ENCODE measurements at places on chromosomes 3 and 15.
A peak's percentile ranks its signal among the peaks of the same experiment; 100 is the strongest.

GRCh38 chr3:182292591-182292990, 500.7 kb upstream of the ATP11B start:
- DNase-seq = no peak

- no peak for DNase-seq
Measured at GRCh38 chr3:18144571-18144970, 280.6 kb downstream of the SATB1 start.

GRCh38 chr15:100394736-100395440, 53.1 kb upstream of the ADAMTS17 start:
- DNase-seq = no peak

- DNase-seq = no peak
Measured at GRCh38 chr3:170220871-170221270, 1.4 kb upstream of the PRKCI start.

DNA sequence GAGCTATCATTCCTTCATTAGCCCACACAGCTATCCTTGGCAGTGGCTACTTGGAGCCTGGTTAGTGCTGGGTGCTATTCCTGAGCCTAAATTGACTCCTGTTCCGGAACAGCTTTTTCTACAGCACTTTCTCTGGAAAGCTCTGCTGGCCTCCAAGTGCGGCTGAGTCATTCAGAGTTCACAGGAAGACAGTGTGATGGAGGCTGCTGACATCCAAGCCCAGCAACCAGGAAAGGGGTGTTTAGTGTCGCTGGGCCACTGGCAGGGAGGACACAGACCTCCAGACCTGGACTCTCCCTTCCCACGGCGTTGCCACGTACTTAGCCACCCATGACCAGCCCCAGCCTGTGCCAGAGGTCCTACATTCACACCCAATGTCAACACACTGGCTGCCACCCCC, 28.7 kb downstream of the CACNA2D2 start:
- peak; percentile 29 for DNase-seq

Measured in LHCN-M2 (cell line).